ENCODE measurements at places on chromosomes 2 and 18.

- no peak for DNase-seq
Observed at GRCh38 chr18:38427736-38428135, 862.1 kb upstream of the CELF4 start.

DNA sequence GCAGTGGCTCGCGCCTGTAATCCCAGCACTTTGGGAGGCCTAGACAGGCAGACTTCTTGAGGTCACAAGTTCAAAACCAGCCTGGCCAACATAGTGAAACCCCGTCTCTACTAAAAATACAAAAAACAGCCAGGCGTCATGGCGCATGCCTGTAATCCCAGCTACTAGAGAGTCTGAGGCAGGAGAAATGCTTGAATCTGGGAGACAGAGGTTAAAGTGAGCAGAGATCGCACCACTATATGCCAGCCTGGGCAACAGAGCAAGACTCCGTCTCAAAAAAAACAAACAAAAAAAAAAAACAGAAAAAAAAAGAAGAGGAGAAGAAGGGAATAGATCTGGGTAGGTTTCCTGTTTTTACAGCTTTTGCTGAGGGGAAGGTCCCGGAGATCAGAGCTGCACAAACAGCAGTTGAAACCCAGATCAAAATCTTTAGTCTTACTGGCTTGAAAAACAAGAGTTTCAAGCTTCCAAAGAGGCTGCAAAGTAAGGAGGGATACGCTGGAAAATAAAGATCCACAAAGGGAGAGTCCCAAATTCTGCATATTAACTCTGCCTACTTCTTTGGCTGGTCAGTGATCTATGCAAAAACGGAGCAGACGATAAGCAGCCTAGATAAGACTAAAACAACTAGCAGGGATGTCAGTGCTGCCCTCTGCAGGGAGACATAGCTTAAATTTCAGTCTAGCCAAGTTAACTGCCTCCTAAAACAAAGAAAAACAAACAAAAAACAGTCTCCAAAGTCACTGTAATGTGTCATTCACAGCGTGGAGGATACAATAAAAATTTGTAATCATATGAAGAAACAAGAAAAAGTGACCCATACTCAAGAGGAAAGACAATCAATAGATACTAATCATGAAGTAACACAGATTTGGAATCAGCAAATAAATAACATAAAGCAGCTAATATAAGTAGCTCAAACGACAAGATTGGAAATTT, 74.1 kb downstream of the TLK1 start:
- no peak for DNase-seq

DNA sequence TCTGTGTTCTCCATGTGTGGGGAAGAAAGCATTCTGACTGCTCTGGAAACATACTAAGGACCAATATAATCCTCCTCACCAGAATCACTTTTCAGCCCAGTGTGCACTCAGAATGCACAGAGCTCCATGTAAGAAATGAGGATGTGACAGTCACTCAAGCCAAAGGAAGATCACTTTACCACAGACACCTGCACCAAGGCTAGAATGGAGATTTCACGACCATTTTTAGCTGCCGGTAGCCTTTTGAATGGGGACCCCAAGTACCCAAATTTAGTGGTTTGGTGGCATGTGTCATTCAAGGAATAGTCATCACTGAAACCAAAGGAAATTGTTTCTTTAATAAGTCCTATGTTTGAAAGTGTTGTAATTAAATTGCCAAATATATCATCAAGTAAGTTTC, 613.2 kb upstream of the ACVR2A start:
- DNase-seq, result no peak

DNA sequence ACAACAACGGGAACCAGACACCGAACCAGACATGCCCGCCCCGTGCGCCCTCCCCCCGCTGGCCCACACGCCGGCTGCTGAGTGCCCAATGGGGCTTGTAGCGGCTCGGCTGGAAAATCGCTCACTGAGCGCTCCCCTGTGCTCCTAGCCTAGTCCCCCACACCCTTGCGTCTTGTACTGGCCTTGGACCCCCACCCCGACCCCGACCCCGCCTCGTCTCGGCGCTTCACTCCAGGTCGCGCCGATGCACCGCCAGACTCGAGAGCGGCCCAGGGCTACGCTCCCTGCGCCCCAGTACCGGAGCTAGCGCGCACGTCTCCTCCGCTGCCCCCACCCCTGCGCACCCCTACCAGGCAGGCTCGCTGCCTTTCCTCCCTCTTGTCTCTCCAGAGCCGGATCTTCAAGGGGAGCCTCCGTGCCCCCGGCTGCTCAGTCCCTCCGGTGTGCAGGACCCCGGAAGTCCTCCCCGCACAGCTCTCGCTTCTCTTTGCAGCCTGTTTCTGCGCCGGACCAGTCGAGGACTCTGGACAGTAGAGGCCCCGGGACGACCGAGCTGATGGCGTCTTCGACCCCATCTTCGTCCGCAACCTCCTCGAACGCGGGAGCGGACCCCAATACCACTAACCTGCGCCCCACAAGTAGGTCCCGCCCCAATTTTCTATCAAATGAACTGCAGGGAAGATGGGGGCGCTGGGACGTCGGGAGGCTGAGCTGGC, 1.5 kb downstream of the GAD1 start:
- no peak for DNase-seq

DNA sequence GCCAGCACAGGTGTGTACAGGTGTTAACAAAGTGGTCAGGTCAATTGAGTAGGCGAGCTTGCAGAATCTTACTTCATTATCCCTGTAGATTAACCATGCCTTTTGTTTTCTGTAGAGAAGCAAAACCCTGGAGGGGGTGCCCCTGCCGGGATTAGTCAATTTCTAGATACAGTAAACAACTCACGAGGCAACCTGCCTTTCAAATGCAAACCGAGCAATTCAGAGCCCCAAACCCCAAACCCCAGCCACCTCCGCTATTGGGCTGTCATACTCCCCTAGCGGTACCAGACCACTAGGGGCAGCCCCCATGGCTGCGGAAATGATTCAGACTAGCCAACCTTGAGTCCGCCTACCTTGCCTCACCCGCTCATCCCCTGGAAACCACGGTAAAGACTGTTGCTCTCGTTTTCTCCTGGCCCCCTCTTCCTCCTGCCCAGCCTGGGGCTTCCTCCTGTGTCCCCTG, 61.4 kb upstream of the KIF5C start:
- DNase-seq, result no peak

Measured in posterior cingulate gyrus (tissue), 11 donors.